Epithelial cell of prostate (primary cell): ENCODE measurements at places on chromosomes 12 and 14.

- DNase-seq = no peak
Observed at GRCh38 chr14:104228221-104228620, 89.8 kb downstream of the KIF26A start.

DNA sequence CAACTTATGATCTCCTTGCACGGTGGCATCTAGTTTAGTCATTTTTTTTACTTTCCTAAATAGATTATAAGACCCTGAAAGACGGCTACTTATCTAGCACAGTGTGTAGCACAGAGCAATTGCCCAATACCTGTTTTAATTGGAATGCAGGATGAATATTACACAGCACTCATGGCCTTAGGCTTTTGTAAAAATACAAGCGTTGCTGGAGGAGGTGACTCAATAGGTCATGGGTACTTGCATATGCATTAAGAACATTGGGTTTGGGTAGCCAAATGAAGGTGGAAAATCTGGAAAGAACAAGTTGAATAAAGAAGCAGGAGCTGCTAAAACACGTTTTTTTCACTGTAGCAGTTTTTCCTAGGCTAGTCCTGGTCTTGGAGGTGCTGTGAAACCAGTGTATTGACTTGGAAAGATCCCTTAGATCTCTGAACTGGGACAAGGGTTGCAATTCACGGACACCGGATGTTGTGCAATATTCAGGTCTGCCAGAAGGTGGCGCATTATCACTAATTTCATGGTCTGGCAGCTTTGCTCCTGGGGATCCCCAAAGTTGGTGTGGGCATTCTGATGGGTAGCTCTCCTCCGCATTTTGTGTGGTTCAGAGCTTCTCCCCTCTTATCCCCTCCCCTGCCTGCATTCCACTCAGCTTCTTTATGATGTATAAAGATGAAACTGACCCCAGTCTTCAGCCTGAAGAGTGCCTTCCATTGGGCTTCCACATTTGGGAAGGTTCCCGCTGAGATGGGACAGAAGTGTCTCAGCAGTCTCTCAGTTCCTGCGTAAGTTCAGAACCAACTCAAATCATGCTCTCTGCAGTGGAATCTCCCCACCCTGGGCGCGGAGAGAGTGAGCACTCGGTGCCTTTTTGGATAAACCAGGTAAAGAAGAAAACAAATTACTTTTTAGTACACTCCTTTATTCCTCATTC, 278.3 kb downstream of the NRXN3 start:
- DNase-seq = no peak

- no peak for DNase-seq
Observed at GRCh38 chr14:99192028-99192621, 79.9 kb downstream of the BCL11B start.

DNA sequence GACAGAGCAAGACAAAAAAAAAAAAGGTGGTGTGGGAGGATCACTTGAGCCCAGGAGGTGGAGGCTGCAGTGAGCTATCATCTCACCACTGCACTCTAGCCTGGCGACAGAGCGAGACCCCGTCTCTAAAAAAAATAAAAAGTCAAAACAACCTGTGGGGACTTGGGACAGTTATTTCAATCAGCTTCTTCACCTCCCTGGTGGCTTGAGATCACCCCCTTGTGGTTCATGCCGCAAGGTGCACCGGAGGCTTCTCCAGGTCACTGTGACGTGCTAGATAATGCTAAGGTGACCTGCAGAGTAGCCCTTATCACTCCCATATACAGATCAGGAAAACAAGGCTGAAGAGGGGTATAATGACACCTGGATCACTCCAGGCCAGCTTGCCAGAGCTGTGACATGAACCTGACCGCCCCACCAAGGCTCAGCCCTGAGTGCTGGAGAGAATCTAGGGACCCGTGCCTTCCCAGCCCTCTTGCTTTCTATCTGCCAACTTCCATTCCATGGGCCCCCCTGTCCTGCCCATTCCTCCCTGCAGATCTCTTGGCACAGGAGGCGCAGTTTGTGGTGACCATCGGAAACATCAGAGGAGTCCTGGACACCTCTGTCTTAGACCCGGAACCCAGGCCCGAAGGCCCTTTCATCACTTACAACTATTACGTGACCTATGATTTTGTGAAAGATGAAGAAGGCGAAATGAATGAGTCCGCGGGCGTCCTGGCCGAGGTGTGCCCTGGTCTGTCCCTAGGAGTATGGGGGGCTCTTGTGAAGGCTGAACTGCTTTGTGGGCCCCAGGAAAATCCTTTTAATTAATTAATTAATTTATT, 8.1 kb downstream of the LRRC43 start:
- DNase-seq = no peak

- DNase-seq = no peak
Observed at GRCh38 chr14:56995010-56995409, 184.7 kb upstream of the OTX2 start.

- peak; percentile 34 for DNase-seq
Observed at GRCh38 chr14:73238424-73238852, 1.1 kb downstream of the PAPLN start.

GRCh38 chr12:25459541-25459951, 93.5 kb downstream of the LMNTD1 start:
- no peak for DNase-seq

DNA sequence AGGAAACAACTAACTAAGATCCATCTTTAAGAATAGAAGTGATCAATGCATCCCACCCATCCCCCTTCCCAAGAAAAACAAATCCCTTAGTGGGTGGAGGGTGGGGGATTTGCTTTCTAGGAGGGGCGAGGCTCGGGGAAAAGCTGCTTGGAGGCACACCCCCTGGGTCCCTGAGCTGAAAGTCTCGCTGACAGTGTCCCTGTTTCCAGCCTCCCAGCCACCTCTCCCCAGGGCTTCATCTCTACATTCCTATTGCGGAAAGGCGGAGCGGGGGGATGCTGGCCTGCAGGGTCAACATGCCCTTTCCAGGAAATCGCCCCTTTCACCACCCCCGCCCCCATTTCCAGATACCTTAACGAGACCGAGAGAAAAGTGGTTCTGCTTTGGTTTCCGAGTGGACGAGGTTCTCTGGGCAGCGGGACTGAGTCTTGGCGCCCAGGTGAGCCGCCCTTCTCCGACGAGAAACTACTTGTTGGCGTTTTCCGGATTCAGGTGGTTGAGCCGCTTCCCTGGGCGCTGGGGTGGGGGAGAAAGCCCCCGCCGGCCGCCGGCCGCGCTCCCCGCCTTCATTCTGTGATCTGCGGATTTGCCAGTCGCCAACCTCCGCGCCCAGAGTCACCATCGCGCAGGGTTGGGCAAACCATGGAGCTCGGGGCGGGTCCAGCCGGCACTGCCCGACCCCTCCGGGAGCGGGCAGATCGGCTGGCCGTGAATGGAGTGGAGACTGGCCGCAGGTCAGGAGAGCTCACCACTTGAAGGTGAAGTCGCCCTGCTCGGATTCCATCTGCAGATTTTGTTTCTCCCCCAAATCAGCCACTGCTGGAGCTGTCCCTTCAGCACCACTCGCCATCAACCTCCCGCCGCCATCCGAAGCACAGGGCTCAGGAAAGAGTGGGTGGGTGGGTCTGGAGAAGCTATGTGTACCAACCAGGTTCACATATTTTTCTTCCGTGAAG, 505 bp downstream of the KCNC2 start:
- DNase-seq = no peak

GRCh38 chr14:92615451-92615850, 101.9 kb downstream of the RIN3 start:
- no peak for DNase-seq

DNA sequence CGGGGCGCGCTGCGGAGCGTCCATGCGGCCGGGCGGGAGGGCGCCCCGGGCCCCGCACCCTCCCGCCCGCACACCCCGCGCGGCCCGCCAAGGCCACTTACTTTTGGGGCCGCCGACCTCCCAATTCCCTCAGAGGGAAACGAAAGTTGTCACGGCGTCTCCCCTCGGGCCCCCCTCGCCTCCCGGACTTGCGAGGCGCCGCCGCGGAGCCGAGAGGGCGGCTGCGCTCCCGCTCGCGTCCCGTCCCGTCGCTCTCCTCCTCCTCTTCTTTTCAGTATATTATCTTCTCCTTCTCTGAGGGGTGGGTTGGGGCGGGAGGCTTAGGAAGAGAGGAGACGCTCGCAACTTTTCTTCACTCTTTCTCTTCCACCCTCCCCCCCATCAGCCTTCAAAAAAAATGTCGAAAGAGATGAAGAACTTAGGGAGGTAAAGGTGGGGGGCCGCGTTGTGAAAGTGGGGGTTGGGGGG, 613 bp downstream of the DUSP16 start:
- no peak for DNase-seq

DNA sequence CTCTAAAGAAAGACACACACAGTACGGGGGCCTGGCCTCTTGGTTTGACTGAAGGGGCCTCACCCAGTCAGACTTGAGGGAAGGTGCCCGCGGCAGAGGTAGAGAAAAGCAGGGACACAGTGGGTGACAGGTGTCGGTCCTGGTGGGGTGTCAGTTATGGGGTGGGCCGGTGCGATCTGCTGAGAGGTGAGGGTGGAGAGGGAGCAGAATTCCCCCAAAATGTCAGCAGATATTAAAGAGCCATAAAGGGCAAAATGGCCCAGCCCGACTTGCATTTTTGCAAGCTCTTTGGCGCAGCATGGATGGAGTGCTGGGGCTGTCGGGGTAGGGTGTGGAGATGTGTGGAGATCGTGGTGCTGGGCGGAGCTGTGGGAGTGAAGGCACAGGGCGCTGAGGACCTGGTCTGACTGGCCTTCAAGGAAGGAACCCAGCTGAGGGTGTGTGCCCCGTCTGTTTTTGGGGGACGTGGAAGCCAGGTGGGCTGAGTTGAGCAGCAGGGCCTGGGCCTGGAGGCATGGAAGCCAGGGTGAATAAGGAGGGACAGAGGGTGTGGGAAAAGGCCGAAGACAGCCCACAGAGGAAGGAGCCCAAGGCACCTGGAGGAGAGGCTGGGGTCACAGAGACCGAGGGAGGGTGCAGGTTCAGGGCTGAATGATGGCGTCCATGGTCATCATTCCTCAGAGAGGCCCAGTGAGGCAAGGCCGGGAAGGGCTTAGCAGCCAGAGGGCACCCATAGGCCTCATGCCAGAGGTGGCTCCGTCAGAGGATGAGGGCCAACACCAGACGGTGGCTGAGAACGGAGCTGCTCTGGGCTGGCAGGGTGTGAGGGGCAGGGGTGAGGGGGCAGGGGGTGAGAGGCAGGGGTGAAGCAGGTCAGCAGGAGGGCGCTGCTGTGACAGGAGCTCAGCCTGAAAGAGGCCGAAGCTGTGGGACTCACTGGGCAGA, 48.2 kb upstream of the DYNC1H1 start:
- DNase-seq = no peak

DNA sequence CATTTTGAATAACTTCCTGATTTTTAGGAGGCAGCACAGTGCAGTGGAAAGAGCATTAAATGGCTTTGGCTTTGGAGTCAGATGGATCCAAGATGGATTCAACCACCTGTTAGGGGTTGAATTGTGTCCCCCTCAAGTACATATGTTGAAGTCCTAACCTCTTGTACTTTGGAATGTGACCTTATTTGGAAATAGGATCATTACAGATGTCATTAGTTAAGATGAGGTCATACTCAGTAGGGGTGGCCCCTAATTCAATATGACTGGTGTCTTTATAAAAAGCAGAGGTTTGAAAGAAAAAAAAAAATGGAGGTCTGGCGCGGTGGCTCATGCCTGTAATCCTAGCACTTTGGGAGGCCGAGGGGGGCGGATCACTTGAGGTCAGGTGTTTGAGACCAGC, 18.8 kb downstream of the ATP5MC2 start:
- no peak for DNase-seq

DNA sequence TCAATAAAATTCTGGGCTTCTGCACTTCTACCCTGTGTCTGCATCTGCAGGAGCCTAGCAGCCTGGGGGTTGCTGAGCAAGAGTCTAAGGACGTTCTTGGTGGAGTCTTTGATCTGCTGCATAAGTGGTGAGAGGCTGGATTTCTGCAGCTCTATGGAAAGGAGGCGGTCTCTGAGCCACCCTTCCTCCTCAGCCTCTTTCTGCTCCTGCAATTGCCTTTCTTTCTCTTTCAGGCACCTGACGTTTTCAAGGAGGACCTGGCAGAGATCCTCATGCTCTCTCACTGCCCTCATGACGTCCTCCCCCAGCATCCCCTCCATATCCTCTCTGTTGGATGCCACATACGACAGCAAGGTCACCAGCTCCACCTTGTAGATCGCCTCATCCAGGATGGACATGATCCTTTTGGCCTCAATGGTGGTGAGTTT, 13.6 kb upstream of the TPCN1 start:
- DNase-seq = no peak

DNA sequence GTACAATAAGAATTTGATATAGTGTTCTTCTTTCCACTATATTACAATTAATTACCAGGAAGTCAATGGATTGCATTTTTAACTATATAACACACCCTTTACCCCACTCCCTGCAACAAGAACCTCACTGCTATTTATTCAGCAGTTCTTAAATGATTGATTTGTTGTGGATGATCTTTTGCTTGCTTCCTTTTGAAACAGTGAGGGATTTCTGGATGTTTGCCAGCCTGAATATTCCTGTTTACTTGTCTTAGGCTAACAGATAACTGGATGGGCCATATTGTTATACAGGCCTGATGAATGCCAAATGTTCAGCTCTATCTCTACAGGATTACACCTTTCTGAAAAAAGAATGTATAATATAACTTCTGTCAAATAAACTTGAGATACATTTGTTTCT, 497.6 kb downstream of the APAF1 start:
- DNase-seq = no peak

DNA sequence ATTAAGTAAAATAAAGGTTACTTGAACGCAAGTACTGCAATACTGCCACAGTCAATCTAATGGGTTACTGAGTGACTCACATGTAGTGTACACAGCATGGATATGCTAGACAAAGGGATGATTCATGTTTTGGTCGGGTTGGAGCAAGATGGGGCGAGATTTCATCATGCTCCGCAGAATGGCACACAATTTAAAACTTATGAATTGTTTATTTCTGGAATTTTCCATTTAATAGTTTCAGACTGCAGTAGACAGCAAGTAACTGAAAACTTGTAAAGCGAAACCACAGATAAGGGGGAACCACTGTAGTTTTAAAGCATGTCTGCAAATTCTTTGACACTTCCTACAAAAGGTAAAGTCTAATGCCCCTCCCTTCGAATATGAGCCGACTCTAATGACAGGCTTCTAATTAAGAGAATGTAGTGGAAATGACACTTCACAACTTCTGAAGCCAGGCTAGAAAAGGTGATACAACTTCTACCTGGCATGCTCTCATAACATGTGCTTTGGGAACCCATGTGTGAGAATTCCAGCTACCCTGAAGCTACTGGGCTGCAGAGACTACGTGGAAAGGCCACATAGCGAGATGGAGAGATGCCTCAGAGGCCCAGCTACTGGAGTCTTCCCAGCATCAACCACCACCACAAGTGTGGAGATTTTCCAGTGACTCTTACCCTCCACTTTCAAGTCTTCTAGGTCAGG, 13.9 kb upstream of the TCP11L2 start:
- DNase-seq = peak; percentile 88

DNA sequence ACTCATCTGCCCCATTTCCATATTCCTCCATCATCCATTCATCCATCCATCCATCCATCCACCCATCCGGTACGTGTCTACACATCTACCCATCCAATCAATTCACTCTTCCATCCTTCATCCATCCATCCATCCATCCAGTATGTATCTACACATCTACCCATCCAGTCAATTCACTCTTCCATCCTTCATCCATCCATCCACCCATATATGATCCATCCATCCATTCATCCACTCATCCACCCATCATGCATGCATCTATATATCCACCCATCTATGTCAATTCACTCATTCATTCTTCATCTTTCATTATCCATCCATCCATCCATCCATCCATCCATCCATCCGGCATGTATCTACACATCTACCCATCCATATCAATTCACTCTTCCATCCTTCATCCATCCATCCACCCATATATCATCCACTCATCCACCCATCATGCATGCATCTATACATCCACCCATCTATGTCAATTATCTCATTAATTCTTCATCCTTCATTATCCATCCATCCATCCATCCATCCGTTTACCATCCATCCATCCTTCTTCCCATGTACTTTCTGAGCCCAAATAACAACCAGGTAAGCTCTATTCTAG, 108.6 kb upstream of the NOS1 start:
- DNase-seq = no peak
